GM10248 (cell line): ENCODE measurements at places on chromosomes 2 and 18.

DNA sequence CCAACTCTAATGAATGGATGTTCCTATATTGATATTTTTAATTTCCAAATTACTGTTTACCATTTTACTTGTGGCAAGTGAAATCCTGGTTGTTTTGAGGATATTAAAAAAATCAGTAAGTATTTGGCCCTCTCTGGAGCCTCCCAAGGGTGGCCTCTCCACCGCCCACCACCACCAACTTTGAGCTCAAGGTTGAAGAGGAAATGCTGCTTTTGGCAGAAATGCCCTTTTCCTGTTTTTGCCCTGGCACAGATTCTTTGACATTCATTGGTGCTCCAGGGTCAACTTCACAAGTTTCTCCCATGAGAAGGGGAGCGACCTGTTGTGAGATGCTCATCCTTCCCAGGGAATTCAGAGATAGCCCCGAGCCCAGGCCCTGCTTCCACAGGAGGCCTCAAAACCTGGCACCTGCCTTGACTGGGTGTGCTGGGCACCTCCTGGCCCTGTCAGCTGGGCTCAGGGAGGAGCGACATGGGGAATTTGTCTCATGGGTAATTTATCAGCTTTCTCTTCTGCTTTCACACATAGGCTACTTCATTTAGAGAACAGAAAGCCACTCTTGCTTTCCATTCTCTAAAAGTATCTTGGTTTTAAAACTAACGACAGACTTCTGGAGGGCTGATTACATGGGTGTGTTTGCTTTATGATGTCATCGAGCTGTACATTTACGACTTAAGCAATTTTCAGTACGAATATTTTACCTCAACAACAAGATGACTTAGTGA lies 6.9 kb downstream of the CD8A start:
- DNase-seq, result peak; percentile 81

- no peak for DNase-seq
Observed at GRCh38 chr18:77206676-77207374, 42.8 kb upstream of the GALR1 start.

DNA sequence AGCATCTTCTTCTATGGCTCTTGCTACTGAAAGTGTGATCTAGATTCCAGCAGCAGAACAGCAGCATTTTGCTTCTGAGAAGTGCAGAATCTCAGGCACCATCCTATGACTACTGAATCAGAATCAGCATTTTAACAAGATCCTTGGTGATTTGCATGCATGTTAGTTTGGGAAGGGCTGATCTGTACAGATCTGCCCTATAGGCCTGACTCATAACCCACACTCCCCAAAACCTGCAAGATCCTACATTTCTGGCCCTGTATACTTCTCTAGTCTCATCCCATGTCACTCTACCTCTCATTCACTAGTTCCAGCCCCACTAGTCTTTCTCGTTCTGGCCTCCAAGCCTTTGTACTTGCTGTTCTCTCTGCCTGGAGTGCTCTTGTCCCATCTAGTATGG lies 15.7 kb upstream of the DARS1 start:
- no peak for DNase-seq

GRCh38 chr18:64097497-64097896 lies 51.4 kb downstream of the LINC00305 start:
- DNase-seq, result no peak

- no peak for DNase-seq
Observed at GRCh38 chr2:227222292-227222691, 57.9 kb downstream of the COL4A3 start.

- DNase-seq, result no peak
Observed at GRCh38 chr2:176872406-176872805, 340.2 kb upstream of the HNRNPA3 start.

- DNase-seq, result no peak
Observed at GRCh38 chr2:26179446-26179913, 6.6 kb downstream of the GAREM2 start.

GRCh38 chr2:126894585-126895182 lies 4.0 kb upstream of the TEX51 start:
- DNase-seq, result no peak

GRCh38 chr18:65592435-65592834 lies 158.4 kb upstream of the CDH7 start:
- no peak for DNase-seq

DNA sequence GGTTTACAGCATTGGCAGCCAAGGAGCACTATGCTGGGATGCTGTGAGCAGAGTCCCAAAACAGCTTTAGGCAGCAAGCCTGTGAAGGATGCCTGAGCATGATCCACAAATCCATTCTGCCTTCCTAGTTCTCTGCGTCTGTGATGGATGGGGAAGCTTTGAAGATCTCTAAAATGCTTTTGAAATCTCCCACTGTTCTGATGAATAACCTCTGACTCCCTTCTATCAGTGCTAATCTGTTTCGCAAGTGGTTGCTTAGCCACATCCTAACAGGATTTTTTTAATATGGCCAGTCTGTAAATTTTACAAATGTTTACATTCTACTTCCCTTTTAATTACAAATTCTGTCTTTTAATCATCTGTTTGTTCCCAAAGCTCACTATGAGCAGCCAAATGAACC lies 319.2 kb downstream of the GULP1 start:
- no peak for DNase-seq

DNA sequence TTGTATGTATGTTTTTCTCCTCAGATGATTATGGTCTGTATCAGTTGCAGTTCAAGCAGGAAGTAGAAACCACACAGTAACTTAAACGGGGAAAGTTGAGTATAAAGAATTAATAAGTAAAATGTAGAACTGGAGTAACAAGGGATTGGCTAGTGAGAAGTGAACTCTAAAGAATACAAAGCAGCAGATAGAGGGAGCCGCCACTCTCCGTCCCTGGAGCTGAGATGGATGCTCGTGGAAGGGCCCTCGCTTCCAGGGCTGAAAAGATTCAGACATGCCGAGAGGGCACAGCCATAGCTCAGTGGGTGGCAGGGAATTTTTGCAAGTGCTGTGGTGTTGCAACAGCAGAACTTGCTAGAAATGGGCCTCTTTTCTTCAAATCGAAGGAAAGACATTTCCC lies 155.8 kb downstream of the COL6A3 start:
- DNase-seq, result no peak

DNA sequence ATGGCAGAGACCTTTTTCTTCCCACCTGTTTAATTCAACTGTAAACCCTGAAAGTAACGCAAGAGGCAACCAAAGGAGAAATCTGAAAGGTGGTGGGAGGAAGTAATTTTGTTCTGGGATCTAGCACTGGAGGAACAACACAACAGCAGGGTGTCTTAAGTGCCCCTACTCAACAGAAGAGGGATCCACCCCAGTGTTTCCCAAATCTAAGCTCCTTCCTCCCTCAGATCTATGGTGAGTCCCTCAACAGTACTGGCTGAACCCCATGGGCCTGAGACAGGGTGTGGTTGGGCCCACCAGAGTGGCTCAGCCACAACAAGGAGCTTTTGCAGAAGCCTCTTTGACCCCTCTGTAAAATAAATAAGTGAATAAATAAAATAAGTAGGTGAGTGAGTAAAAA lies 790.3 kb downstream of the ERBB4 start:
- no peak for DNase-seq

DNA sequence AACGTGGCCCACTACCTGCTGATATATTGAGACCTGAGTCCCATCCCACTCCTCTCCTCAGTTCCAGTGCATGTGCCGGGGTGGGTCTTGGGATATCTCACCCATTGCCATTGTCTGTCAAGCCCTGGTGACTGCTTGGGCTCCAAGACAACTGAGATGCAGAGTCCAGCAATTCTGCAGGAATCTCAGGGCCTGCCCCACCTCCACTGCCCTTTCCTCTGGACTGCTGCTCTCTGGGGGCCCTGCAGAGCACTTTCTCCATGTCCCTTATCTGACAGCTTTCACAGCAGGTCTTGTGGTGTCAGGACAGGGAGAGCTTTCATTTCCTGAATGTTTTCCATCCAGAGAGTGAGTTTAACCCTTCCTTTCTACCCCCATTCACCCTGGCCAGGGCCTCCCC lies 152.9 kb downstream of the ARL4C start:
- no peak for DNase-seq

GRCh38 chr2:172977270-172978062 lies 98.2 kb upstream of the MAP3K20 start:
- DNase-seq, result no peak

GRCh38 chr2:188130317-188130716 lies 161.4 kb upstream of the GULP1 start:
- no peak for DNase-seq

GRCh38 chr2:231452799-231453508 lies 11.3 kb downstream of the NCL start:
- DNase-seq, result no peak

- DNase-seq, result no peak
Observed at GRCh38 chr18:43524260-43524659, 247.0 kb upstream of the SYT4 start.

GRCh38 chr2:161146209-161146775 lies 13.9 kb upstream of the TANK start:
- DNase-seq, result no peak

- DNase-seq, result no peak
Observed at GRCh38 chr18:75958683-75959082, 531.2 kb upstream of the SMIM21 start.

GRCh38 chr2:25954199-25954752 lies 28.0 kb downstream of the KIF3C start:
- DNase-seq, result no peak

- DNase-seq, result no peak
Observed at GRCh38 chr2:36044411-36044810, 311.2 kb upstream of the CRIM1 start.

- no peak for DNase-seq
Observed at GRCh38 chr2:207403950-207404349, 125.8 kb upstream of the CREB1 start.

DNA sequence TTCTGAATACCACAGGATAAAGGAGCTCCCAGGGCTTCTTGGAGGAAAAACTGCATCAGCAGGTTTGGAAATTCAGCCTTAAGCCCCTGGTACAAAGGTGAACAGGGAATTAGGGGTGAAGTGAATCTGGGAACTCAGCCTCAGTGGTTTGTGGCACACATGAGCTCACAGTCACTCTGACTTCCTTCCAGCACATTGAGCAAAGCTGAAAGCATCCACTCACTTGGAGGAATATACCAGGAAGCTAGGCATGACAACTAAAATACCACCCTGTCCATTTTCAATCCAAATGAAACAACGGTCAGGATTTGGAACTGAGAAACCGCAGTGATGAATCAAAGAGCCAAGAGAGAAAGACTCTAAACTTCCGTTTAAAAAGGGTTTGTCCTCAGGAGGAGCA lies 216.1 kb downstream of the ICOS start:
- DNase-seq, result no peak

GRCh38 chr2:227462972-227463931 lies 8.7 kb upstream of the AGFG1 start:
- peak; percentile 41 for DNase-seq

GRCh38 chr2:156765450-156765849 lies 329.3 kb downstream of the GPD2 start:
- DNase-seq, result no peak

- DNase-seq, result no peak
Observed at GRCh38 chr18:32405588-32405987, 65.1 kb downstream of the GAREM1 start.

GRCh38 chr2:102664471-102664909 lies 45.1 kb downstream of the SLC9A2 start:
- DNase-seq, result peak; percentile 45

- DNase-seq, result no peak
Observed at GRCh38 chr2:241003830-241004564, 5.6 kb downstream of the SNED1 start.

- no peak for DNase-seq
Observed at GRCh38 chr18:77762014-77762413, 512.4 kb downstream of the GALR1 start.

DNA sequence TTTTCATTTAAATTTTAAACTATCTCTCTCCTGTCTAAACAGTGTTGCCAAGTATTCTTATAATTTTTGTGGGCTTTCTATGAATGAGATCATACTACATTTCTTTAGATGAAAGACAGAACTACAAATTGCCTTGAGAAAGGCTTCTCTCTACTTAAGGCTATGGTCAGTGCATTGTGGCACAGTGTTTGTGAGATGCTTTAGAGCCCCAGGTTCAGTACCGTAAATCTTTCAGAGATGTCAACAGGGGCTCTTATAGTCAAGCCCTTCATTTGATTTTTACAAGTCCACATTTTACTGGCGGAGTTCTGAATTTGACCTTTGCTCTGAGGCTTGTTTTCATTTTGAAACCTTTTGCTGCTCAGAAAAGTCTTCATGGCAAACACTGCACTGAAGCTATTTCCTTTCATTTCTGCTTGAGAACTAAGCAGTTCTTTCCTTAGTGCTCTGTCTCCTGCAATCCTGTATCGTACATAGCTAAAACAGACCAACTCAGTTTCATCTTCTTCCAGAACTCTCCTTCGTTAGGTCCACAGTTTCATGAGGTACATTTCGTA lies 175.2 kb downstream of the NYAP2 start:
- DNase-seq, result no peak

- DNase-seq, result no peak
Observed at GRCh38 chr18:41644466-41644865, 310.6 kb upstream of the PIK3C3 start.

DNA sequence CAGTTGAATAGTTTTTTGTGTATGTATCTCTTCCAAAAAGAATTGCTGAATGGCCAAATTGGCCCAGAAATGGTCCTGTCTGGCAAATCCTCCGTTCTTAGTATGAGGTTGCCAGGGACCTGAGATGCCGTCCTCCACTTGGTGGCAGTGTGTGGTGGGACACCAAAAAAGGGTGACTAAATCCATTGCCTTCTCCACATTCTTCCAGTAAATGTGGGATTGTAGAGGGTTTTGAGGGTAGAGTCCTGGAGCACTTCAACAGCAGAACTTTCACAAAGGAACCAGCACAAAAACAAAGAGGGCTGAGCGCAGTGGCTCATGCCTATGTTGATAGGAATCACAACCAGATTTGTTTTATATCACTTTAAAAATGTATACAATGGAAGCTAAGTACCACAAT lies 199.9 kb downstream of the BCL2 start:
- DNase-seq, result no peak

DNA sequence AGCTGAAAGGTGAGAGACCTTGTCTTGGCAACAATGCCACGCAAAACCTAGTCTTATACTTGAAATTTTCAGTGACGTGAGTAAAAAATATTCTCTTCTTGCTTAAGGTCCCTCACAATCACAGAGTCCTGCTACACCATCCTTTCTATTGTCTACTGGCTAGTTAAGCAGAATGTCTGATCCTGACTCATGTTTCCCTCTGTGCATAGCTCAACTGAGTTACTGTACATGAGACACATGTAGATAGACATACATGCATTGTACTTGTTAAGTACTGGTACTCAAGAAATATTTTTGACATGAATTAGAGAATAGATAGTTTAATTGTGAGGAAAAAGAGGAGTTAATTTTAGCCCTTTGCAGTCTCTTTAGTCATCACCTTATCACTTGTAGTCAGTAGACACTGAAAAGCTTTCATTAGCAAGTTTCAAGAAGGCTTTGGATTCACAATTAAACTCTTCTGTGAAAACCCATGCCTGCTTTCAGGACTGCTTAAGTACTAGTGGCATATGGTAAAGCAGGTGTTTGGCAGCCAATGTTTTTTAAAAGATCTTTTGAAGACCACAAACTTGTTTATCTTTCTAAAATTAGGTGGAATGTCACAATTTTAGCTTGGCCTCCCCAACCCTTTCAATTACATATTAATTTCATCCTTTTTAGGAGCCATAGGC lies 158.7 kb upstream of the CCDC150 start:
- no peak for DNase-seq

GRCh38 chr2:133835821-133836619 lies 267.8 kb upstream of the NCKAP5 start:
- peak; percentile 49 for DNase-seq

GRCh38 chr2:171482308-171482707 lies 40.0 kb upstream of the CYBRD1 start:
- no peak for DNase-seq

GRCh38 chr2:126913881-126914615 lies 15.4 kb downstream of the TEX51 start:
- no peak for DNase-seq
